ENCODE measurements at places on chromosomes 13 and 19. TPM values are rescaled to one million over a fixed set of nuclear protein-coding genes. Genes with fewer than 3 reads are reported as not detected.

A1BG gene
- total RNA-seq: 8.0 TPM

XRCC1 gene
- total RNA-seq: 30.3 TPM

ARHGEF7 gene
- total RNA-seq: 25.1 TPM

IZUMO4 gene
- total RNA-seq: 0.83 TPM

CEACAM7 gene
- not detected for total RNA-seq

RUBCNL gene
- 0.07 TPM for total RNA-seq

ZNF492 gene
- not detected for total RNA-seq

TMPRSS9 gene
- total RNA-seq: not detected

NRTN gene
- total RNA-seq: 0.51 TPM

NKPD1 gene
- total RNA-seq: 0.06 TPM

ZC3H13 gene
- 19.8 TPM for total RNA-seq

P2RY11 gene
- 13.7 TPM for total RNA-seq

SULT2B1 gene
- 15.6 TPM for total RNA-seq

DACT3 gene
- total RNA-seq: 0.39 TPM

PALM3 gene
- 1.9 TPM for total RNA-seq

FPR1 gene
- not detected for total RNA-seq

KLK2 gene
- not detected for total RNA-seq

SAFB2 gene
- total RNA-seq: 31.1 TPM

CEACAM4 gene
- total RNA-seq: not detected

SPART gene
- total RNA-seq: 40.4 TPM

CPB2 gene
- total RNA-seq: not detected

ZNF724 gene
- 1.3 TPM for total RNA-seq

ZNF541 gene
- total RNA-seq: not detected

PLK5 gene
- total RNA-seq: not detected

EXOSC5 gene
- total RNA-seq: 94.1 TPM

TNFSF9 gene
- total RNA-seq: 7.2 TPM

PRR22 gene
- 1.4 TPM for total RNA-seq

RNF113B gene
- not detected for total RNA-seq

PRKCG gene
- 5.8 TPM for total RNA-seq

PRR19 gene
- total RNA-seq: 3.6 TPM

AKAP11 gene
- 6.8 TPM for total RNA-seq

Measured in A549 treated with CpdA at 1 μM for 4 hours (cell line).